ENCODE measurements at places on chromosomes 2 and 18. TPM values are rescaled to one million over a fixed set of nuclear protein-coding genes. Genes with fewer than 3 reads are reported as not detected.
A peak's percentile ranks its signal among the peaks of the same experiment; 100 is the strongest.

Gene CDK15
- not detected for total RNA-seq

DNA sequence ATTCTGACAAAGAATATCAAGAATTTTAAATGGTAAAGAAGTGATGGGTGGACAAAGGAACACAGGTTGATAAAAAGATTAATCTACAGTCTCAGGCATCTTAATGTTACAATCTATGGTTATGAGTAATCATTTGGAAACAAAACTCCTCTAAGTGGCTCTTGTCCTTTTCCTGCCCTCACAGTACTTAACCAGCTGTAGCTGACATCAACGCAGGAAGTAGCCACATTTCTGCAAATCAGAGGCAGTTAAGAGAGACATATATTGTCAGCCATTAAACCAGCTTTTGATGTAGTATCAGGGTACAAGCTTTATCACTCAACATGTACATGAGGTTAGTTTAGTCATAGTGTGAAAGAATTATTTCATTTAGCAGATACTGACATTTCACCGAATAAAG is 244.6 kb downstream of the NR4A2 start:
- no peak for DNase-seq

DNA sequence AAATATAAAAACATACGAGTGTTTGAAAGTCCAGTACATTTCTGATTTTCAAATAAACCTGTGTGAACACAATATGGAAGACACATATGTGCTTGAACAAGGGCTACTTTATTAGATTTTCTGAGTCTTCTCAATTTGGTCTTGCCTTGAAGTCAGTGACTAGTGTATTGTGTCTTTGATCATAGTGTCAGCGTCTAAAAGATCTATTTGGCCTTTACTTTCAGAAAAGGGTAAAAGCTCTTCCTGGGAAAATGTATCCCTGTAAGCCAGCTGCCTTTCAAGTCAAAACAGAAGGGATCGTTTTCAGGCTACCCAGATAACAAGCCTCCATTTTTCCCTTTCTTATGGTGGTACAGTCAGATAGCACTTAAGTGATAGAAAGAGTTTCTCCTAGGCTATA is 471.9 kb downstream of the CMPK2 start:
- DNase-seq, result no peak

Gene ARHGAP28
- total RNA-seq, result not detected

DNA sequence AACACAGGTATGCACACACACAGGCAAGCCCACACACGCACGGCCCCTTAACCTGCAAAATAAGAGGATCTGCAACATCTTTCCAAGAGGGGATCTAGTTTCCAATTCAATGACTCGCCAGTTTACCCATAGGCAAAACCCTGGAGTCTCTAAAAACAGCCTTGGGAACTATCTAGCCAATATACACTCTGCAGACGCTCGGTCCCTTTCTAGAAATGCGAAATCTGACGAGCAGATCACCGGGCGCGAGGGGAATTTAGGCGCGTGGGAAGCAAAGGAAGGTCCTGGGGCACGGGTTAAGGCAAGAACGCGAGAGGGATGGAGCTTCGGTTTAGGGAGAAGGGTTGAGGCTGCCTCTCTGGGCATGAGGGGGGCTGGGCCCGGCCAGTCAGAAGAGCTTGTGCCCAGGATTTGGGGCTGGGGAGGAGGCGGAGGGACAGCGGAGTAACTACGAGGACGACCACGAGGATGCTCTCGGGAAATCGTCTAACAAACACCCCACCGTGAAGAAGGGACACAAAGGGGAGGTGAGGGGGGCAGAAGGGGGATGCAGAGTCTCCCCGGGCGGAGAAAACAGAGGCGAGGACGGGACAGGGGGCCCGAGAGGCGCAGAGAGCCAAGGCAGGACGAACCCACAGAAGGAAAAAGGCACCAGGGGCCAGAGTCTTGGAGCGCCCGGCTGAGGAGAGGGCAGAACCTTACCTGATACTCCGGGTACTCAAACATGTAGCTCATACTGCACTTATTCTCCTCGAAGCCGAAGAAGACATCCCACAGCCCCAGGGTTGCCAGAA is 542 bp downstream of the PGAP1 start:
- peak; percentile 62 for DNase-seq

All from activated CD4-positive, alpha-beta T cell treated with anti-CD3 and anti-CD28 coated beads for 36 hours (primary cell).